AG04450 (cell line): ENCODE measurements at places on chromosomes 12 and 14. TPM values are rescaled to one million over a fixed set of nuclear protein-coding genes. Genes with fewer than 3 reads are reported as not detected.
A peak's percentile ranks its signal among the peaks of the same experiment; 100 is the strongest.

SVOP gene
- not detected in 2 replicates for polyA plus RNA-seq

AJUBA gene
- polyA plus RNA-seq: 77.0 and 82.9 TPM in 2 replicates

KCNMB4 gene
- 0.14 and 0.17 TPM in 2 replicates for polyA plus RNA-seq

MANSC1 gene
- polyA plus RNA-seq: 2.8 and 4.2 TPM in 2 replicates

TAS2R50 gene
- 0.21 and 0.24 TPM in 2 replicates for polyA plus RNA-seq

OVCH1 gene
- polyA plus RNA-seq: 0.22 and 0.26 TPM in 2 replicates

KCNJ8 gene
- polyA plus RNA-seq: 5.3 and 6.0 TPM in 2 replicates

RILPL2 gene
- polyA plus RNA-seq: 2.9 and 3.3 TPM in 2 replicates

GRCh38 chr14:75711105-75711795 is 50.2 kb downstream of the TTLL5 start:
- DNase-seq: peak; percentile 37

GRCh38 chr12:76240281-76240680 is 107.9 kb downstream of the BBS10 start:
- DNase-seq: no peak

GRCh38 chr12:49019120-49019430 is 499 bp upstream of the PRKAG1 start:
- DNase-seq: no peak

GRCh38 chr14:24513009-24513408 is 4.9 kb upstream of the CMA1 start:
- no peak for DNase-seq

GRCh38 chr12:46982629-46983392 is 96.6 kb upstream of the PCED1B start:
- no peak for DNase-seq

DNA sequence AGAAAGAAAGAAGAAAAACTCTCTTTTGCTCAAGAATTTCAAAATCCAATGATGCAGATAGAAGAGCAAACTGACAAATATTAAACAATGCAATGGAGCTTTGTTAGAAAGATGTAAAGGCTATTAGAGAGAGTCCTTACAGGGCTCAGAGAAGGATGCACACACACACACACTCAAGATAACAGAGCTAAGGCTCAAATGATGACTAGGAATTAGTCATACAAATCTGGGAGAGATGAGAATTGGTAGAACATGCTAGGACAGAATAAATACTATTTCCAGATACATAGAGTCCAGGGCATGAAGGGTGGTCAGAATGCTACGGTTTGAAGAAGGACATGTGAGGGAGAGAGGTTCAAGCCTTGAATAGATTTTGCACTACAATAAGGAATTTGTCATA is 650.1 kb upstream of the MDGA2 start:
- DNase-seq: no peak

DNA sequence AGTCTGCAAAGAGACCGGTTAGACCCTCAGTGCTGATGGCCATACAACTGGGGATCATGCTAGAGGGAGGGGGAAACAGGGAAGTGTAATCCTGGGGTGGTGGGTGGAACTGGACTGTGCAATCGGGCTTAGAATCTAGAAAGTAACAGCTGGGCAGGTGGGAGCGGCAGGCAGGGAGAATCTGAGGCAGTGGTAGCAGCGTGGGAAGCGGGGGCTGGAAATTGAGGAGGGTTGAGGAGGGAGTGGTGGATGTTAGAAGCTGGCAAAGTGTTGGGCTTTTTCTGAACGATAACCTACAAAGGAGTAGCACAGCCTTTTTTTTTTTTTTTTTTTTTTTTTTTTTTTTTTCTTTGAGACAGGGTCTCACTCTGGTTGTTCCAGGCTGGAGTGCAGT is 3.1 kb upstream of the IGFBP6 start:
- DNase-seq: no peak

DNA sequence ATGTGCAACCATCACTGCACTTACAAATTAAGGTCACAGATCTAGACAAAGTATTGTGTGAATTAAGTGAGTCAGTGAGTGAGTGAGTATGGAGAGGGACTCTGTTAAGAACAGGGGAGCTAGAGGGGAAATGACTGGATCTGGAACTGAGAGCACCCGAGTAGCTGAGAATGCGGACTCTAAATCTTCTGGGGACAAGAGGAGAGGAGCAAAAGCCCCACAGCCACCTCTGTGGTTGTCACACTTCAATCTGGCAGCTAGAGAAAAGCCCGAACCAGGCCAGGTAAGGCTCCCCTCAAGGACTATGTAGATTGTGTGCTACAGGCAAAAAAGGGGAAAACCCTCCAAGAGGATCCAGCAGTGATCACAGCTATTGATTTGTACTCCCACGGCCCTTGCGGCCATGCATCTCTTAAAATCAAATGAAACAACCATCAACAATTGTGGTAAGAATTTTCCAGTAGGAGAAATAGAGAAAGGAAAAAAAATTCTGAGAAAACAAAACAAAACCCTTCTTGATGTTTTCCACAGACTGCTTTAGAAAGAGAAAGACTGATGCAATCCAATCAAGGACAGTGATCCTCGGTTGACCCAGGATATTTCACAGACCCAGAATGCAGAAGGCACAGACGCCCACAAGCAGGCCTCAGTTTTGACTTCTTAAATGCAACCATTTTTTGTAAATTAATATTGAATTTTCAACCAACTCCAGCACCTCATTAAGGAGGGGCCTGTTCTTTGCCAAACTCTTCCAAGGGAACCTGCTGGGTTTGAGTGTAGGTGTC is 109.6 kb downstream of the SLC38A6 start:
- no peak for DNase-seq
